GM10248 (cell line): ENCODE measurements at places on chromosomes 5 and 9.

- no peak for DNase-seq
Measured at GRCh38 chr9:127136081-127136879, 13.8 kb upstream of the ANGPTL2 start.

- DNase-seq, result no peak
Measured at GRCh38 chr9:135103001-135103446, 15.6 kb downstream of the OLFM1 start.

GRCh38 chr9:125522328-125522725 lies 184.7 kb downstream of the MAPKAP1 start:
- DNase-seq, result no peak

- DNase-seq, result no peak
Measured at GRCh38 chr9:83707518-83707767, 315 bp downstream of the UBQLN1 start.

DNA sequence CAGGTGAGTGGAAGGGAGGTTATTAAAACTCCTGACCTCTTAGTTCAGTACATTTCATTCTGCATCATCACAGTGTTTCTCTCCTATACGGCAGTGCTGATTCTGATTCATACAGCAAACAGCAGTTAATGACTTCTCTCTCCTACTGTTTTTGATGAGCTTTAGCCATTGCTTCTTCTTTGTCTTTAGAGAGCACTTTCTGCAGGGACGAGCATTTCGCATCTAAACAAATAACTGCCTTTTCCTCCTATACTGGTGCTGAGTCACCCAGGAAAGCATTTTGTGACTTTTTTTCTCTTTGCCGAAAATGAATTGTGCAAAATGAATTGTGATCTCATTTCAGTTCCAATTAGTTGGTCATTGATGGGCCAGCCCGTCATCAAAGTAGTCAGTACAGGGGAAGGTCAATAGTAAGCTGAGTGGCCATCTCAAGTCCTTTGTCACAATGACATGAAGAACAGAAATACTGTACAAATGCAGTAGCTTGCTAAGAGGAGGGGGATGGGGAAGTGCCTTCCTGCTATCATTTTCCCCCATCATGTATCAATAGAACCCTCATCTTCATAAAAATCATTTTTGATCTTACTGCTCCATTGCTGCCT lies 98.5 kb downstream of the INSYN2B start:
- no peak for DNase-seq

- no peak for DNase-seq
Measured at GRCh38 chr5:109173036-109173794, 236.6 kb downstream of the PJA2 start.

- peak; percentile 48 for DNase-seq
Measured at GRCh38 chr5:146048994-146049703, 56.2 kb downstream of the PLAC8L1 start.

- no peak for DNase-seq
Measured at GRCh38 chr9:69333716-69334115, 8.7 kb downstream of the ENTREP1 start.

GRCh38 chr5:173890195-173890991 lies 2.2 kb downstream of the CPEB4 start:
- DNase-seq, result no peak
